ENCODE measurements at places on chromosomes 16 and 17. TPM values are rescaled to one million over a fixed set of nuclear protein-coding genes. Genes with fewer than 3 reads are reported as not detected.

KRT24 gene
- total RNA-seq: not detected

TBC1D3G gene
- total RNA-seq: 0.50 TPM

FOXJ1 gene
- not detected for total RNA-seq

DNA sequence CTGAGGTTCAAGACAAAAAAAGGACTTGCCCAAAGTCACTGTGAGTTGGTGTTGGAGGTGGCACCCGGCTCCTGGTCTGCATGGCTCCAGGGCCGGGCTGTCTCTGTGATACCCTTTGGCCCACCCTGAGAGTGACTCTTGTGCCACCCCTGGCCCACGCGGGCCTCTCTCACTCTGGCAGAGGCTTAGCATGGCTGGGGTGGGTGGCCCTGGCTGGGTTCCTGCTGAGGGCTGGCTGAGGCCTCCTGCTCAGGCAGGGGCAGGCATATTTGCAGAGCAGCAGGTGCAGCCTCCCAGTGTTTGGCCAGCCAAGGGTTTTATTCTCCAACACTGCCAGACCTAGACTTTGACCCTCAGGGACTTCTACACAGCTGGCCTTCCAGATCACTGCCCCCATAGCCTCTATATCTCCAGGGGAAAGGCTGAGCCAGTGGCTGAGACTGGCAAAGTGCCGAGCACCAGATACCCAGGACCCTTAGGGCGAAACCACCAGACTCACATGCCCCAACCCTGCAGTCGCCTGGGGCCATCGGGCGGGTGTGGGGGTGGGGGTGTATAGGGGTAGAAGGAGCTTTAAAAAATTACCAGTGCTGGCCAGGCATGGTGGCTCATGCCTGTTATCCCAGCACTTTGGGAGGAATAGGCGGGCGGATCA lies 21.5 kb upstream of the ADGRG1 start:
- DNase-seq: no peak

- no peak for DNase-seq
These were observed 109.9 kb downstream of the VPS53 start for GRCh38 chr17:604765-605164.

Data from A172 (cell line).